ENCODE measurements at places on chromosomes 5 and 9.

DNA sequence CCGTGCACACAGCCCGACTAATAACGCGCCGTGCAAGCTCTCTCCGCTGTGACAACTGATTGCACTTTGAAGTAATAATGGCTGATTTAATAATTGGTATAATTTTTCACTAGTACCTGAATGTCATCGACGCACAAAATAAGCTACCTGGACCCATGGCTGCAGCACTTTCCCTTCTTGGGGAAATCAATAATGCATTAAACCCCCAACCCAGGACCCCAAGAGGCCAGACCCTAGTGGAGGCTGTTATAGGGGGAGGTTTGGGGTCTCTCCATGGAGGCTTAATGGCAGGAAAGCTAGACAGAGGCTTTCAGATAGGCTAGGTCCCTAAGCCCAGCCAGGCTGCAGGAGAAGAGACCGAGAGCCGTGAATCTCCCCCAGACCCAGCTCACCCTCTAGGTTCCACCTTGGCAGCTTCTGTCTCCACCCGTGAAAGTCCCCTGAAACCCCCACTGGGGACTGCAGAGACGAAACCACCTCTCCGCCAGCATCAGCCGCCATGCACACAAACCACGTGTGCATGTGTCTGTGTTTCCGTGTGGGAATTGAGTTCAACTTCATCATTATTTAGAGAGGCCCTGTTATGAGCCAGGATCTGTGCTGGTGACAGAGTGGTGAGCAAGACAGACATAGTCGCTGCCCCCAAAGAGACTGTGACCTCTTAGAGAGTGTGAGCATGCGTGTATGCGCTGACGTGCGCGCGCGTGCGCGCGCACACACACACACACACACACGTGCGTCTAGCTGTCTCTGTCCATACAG is 168.6 kb upstream of the MVB12B start:
- DNase-seq = no peak

GRCh38 chr5:65041296-65042158 is 272.8 kb downstream of the CWC27 start:
- DNase-seq = no peak

- DNase-seq = no peak
These were observed 872.3 kb downstream of the MAT2B start for GRCh38 chr5:164377746-164378145.

DNA sequence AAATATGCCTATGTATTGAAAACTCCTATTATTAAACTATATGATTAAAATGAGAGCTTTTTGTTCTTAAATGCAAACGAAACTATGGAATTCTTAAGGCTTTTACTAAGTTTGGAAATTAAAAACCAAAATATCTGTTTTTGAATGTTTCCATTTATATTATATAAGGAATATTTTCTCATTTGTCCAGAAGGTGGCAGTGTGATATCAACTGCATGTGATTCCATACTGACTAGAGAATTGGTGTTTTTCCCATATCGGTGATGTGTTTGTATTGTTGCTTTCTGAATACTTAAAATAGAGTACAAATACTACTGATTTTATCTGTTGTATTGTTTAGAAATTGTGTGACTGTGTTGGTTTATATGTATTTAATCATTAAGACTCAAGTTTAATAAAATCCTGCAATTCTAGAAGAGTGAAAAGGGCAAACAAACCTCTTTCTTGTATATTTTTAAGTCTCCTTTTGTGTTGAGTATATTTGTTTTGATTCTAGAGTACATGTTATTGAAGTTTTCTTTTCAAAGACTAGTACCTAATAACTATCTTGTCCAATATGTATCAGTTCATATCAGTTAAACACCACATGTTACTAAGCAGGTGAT is 320.8 kb downstream of the CCDC171 start:
- no peak for DNase-seq

DNA sequence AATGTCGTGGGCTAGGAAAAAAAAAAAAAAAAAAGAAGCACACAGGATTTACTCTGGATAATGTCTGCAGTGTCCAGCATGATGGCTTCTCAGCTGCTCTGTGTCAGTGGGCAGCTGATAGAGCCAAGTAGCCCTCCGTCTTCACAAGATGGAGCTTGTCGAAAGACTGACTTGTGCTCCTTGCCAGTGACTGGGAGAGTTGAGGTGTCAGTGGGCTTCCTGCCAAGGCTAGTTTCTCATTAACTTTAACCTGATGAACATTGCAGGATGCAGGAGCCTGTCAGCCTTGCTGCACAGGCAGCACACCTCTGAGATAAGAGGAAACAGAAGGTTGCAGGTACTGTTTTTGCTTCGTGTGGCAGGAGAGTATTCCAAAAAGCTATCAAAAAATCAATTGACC is 171.4 kb upstream of the SGCD start:
- DNase-seq = no peak

- no peak for DNase-seq
These were observed 171.7 kb downstream of the TTLL11 start for GRCh38 chr9:121921444-121921843.

DNA sequence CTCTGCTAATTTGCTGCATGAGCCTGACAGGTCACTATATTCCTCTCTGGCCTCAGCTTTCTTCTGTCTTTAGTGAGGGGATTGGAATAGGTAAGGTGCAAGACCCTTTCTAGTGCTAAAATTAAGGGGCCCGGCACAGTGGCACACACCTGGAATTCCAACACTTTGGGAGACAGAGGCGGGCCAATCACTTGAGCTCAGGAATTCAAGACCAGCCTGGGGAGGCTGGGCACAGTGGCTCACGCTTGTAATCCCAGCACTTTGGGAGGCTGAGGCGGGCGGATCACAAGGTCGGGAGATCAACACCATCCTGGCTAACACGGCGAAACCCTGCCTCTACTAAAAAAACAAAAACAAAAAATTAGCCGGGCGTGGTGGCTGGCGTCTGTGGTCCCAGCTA is 37.2 kb downstream of the EGR1 start:
- no peak for DNase-seq

- no peak for DNase-seq
These were observed 132.0 kb upstream of the WWC1 start for GRCh38 chr5:168159425-168159824.

GRCh38 chr9:101587332-101588043 is 7.3 kb downstream of the PPP3R2 start:
- DNase-seq = no peak

DNA sequence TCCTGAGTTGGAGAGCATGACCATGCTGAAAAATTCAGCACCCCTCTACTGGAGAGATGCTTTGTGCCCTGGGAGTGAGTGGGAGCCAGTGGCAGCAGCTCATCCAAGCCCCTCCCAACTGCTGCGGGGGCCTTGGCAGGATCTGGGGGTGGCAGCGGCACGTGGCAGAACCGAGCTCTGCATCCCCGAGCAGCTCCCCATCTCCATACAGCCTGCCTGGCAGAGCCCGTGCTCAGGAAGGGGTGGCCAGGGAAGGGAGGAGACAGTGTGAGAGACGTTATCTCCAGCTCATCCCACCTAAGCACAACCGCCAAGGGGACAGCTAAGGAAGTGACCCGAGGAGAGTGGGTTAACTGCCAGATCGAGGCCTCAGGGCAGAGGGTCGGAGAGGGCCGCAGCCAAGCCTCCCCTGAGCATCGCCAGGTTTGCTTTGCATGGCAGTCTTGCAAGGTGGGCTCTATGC is 17.2 kb upstream of the DPM2 start:
- no peak for DNase-seq

DNA sequence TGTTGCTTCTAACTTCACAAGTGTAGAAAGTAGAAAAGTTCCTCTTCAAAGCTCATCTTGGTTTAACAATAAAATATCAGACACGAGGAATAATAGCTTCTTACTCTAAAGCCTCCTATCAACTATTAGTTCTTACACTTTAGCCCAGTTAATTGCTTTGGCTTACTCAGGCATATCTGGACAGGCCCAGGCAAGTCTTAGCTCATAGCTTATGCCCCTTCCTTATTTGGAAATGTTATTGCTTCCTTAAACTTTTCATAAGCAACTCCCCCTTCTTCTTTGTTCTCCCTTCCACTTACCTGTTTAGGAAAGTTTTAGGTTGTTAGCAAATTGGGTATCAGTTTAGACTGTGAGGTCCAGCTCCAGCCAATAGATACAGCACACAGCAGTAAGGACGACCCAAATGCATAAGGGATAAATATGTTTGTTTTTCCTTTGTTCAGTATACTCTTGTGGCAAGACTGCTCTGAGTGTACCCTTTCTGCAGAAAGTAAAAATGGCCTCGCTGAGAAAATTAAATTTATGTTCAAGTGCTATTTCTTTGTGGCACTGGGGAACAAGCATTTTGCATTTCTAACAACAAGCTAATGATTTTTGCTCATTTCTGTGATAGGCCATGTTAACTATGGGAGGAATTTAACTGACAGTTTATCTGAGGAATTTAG is 162.1 kb downstream of the SMC2 start:
- DNase-seq = no peak
